ENCODE measurements at places on chromosomes 12 and 14.

DNA sequence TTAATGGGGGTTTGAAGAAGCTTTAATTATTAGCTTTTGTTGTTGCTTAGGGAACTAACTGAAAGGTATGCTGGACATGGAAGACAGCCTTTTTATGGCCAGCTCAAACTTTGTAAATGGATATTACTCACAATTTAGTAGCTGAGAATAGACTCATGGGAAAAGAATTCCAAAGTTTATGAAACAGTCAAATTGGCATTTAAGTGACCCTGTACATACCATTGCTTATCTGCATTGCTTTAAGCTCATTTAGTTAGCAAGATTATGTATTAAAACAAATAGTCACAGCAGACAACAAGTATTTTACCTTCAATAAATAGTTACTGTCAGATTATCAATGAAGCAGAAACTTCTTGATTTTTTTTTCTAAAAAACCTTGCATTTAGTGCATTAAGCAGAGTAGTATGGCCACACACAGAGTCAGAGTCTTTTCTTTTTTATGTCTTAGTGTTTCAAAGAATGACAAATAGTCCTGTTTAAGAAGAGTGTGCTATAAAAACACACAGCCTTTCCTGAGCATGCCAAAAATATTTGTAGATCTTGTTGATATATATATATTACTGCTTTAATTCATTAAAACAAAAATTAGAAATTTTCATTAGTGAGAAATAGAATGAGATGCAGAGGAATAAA lies 102.2 kb downstream of the TTC6 start:
- DNase-seq, result no peak

DNA sequence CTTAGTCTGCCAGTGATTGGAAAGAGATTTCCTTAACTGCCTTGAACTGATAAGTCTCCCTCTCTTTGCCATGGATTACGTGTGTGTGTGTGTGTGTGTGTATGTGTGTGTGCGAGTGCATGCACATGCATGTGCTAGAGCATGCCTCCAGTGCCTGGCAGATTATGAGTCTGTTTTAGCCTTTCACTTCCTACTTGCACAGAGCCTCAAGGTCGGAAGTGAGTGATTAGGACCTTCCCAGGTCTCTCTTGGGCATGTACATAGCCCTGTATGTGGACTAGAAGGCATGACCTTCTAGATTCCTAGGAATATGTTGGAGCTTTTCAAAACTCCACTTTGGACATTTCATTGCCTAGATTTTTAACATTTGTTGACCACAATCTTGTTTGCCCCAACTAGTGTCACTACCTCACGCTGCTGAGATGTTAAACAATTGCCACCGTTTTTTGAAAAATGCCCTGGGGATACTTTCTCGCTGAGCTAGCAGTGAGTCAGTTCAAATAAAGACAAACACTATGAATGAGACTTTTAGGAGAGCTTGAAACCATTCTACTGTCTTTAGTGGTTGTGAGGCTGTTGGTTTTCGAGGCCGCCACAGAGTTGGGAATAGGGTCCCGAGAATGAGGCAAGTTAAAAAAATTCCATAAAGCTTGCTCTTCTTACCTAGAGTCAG lies 28.2 kb downstream of the KIAA0586 start:
- DNase-seq, result no peak

DNA sequence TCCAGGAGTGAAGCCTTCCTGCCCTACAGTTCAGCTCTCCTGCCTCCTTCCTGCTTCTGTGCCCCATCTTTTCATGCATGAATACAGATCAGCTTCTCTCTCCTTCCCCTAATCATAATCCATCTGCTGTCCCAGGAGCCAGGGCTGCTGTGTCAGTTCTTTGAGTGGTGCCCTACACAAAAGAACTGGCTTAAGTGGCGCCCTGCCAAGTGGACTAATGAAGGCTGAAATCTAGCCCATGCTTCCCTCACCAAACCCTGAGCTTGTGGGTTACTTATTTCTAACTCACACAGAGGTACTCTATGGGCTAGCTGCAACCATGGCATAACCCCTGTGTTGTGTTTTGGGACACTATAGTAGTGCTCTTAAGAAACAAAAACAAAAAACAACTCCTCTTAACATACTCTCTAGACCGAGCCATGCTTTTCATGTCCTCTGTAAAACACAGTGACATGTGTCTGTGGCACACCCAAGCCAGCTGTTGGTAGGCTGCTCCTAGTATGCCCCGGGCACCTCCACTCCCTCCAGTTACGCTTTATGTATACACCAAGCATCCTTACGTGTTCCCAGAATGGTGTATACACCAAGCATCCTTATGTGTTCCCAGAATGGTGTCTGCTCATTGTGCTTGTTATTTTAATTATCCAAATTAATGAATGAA lies 19.3 kb upstream of the ETV6 start:
- DNase-seq, result no peak

GRCh38 chr12:83005534-83006197 lies 319.0 kb downstream of the TMTC2 start:
- DNase-seq, result no peak

DNA sequence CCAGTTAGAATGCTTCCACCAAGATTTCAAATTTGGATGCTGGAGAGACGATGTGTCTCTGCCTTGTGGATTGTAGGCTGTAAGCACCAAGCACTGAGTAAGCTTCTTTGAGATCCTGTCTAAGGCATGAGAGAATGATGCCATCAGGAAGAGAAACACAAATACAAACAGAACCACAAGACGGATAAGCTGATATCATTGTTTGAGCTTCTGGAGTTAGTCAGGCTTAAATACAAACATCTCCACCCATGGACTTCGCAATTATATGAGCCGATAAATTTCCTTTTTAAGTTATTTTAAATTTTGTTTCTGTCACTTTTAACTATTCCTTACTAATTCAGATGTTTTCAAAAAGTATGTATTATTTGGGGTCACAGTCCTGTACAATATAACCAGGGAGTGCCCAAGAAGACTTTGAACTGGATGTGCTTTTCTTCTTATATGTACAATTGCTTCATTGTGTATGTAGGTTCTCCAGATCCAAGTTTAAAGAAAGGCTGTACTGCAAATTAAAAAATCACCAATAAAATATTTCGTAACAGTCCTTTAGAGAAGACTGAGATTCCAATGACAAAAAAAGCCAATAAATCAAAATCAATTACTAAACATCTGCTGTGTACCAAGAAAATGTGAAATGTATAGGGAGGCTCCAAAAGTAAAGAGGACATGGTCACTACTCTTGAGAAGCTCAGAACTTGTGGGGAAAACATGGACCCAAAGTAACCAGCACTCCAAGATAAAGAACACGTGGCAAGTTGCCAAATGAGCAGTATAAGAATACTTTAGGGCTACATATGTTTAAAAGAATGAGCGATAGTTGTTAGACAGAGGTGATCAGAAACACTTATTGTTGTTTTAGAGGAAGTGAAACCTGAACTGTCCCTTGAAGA lies 274.1 kb downstream of the ADAMTS20 start:
- no peak for DNase-seq
